ENCODE measurements at places on chromosomes 1 and 21.

- DNase-seq = peak; percentile 34
- no peaks in the 10 kb centered on the region for H3K27me3 ChIP-seq
- H3K4me3 ChIP-seq = no peak overlapping the region
- peaks cover 25% of the 10 kb centered on the region for H3K4me1 ChIP-seq
- H3K36me3 ChIP-seq = peaks cover 2% of the 10 kb centered on the region
- no peak overlapping the region for H3K27ac ChIP-seq
Observed at GRCh38 chr1:234774971-234775370, 165.0 kb upstream of the IRF2BP2 start.

DNA sequence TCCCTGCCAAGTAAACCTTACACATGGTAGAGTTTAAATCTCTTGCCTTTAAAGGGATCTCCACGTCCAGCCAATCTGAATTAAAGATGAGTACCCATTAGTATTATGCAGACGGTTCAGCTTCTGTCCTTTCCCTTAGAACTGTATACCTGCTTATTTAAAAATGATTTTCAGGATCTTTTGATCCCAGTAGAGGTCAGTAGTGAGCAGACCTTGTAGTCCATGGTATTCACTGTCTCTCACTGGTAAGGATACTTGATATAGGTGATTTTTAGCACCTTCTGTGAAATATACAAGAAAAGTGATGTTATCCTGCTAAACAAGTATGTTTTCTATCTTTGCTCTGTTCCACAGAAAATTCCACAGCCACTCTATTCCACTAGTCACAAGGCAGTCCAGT, 1211.6 kb upstream of the ADGRL4 start:
- no peak overlapping the region for H3K4me3 ChIP-seq
- no peak for DNase-seq
- no peaks in the 10 kb centered on the region for H3K36me3 ChIP-seq

GRCh38 chr1:115811140-115811828, 29.6 kb downstream of the NHLH2 start:
- H3K4me3 ChIP-seq = no peak overlapping the region
- peaks cover 1% of the 10 kb centered on the region for H3K4me1 ChIP-seq
- no peak for DNase-seq

DNA sequence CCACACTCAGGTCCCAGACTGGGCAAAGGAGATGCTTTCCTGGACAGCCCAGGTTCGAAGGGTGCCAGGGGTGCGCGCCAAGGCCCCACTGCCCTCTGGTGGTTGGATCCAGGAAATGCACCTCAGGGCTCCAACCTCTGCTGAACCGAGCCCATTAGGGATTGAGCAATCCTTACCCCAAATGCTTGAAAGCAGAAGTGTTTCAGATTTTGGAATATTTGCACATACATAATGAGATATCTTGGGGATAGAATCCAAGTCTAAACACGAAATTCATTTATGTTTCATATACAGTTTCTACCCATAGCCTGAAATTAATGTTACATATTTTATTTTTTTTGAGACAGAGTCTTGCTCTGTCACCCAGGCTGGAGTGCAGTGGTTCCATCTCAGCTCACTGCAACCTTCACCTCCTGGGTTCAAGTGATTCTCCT, 57.4 kb downstream of the SLC9A1 start:
- DNase-seq = peak; percentile 85
- H3K27me3 ChIP-seq = no peaks in the 10 kb centered on the region
- no peaks in the 10 kb centered on the region for H3K36me3 ChIP-seq
- no peak overlapping the region for H3K27ac ChIP-seq

DNA sequence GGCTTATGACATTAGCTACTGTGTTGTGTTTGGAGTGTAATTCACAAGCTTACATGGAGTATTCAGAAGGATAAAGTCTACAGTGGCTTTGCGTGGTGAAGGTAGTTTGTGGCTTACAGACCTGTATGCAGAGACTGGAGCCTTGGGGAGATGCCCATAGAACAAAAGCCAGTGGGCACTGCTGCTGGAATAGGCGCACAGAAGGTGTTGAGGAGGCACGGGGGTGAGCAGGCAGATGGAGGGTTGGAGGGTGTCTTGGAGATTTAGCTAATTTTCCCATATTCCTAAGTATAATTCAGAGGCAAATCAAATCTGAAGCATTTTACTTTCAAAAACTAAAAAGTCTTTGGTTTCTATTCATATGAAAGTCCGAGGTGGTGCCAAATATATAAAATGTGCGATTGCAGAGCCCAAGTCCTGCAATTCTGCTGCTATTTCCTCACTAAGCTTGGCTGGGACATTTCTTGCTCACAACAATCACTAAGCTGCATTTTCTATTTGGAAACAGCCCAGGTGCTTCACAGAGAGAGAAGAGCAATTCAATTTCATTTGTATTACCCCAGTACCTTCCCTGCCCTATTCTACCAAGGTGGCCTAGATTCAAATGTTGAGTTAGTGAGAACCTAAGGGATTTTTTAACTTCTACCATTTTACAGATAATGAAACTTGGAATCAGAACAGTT, 48.5 kb downstream of the FH start:
- H3K36me3 ChIP-seq = no peaks in the 10 kb centered on the region
- H3K4me1 ChIP-seq = no peaks in the 10 kb centered on the region
- no peak overlapping the region for H3K4me3 ChIP-seq
- H3K27me3 ChIP-seq = peaks cover 9% of the 10 kb centered on the region
- no peak for DNase-seq
- no peak overlapping the region for H3K27ac ChIP-seq

GRCh38 chr1:93845538-93846205, 33.3 kb downstream of the DNTTIP2 start:
- no peak for DNase-seq
- no peaks in the 10 kb centered on the region for H3K36me3 ChIP-seq
- peak overlapping the region; percentile 93 for H3K27ac ChIP-seq
- peaks cover 19% of the 10 kb centered on the region for H3K4me1 ChIP-seq
- peaks cover 2% of the 10 kb centered on the region for H3K27me3 ChIP-seq
- peak overlapping the region; percentile 88 for H3K4me3 ChIP-seq

DNA sequence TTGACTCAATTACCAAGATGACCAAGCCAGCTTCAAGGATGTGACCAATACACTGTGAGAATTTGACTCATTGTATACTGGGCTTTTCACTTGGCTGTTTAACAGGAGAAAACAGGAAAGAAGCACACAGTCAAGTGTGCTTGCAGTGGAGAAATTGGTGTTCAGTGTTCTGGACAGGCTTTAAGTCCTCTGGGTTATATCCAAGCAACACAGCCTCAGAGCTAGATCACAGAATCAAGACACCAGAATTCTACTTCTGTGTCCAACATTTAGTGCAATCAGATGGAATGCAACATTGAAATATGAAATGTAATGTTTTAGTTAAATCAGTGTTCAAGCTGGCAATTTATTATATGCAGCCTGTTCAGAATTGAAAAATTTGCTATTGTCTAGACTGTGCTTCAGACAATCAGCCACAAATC, 694.4 kb downstream of the LTN1 start:
- H3K4me3 ChIP-seq = no peak overlapping the region
- H3K4me1 ChIP-seq = no peaks in the 10 kb centered on the region
- no peak overlapping the region for H3K27ac ChIP-seq
- no peak for DNase-seq
- H3K36me3 ChIP-seq = no peaks in the 10 kb centered on the region

DNA sequence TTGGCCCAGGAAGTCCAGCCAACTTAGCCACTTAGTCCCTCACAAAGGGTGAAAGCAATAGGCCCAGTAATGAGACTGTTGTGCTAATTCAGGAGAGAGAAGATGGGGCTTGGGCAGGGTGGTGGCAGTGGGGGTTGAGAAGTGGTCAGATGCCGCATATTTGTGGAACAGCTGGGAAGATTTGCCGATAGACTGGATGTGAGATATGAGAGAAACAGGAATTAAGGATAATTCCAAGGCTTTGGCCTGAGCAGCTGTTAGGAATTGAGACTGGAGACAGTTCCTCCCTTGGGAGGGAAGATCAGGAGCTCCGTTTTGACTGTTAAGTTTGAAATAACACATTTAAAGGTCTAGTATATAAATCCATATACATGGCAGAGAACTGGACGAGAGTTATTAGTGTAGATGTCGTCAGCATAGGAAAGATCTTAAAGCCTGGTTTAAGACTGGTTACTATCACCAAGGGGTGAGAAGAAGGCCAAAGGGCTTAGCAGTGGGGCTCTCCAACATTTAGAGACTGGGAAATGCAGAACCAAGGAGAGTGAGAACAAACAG, 323.7 kb upstream of the FAM78B start:
- peaks cover 5% of the 10 kb centered on the region for H3K4me1 ChIP-seq
- peaks cover 2% of the 10 kb centered on the region for H3K27me3 ChIP-seq
- DNase-seq = no peak
- no peak overlapping the region for H3K27ac ChIP-seq

GRCh38 chr21:30605968-30606367, 5.1 kb downstream of the KRTAP22-1 start:
- no peaks in the 10 kb centered on the region for H3K27me3 ChIP-seq
- H3K36me3 ChIP-seq = no peaks in the 10 kb centered on the region
- H3K4me1 ChIP-seq = no peaks in the 10 kb centered on the region
- no peak overlapping the region for H3K27ac ChIP-seq

DNA sequence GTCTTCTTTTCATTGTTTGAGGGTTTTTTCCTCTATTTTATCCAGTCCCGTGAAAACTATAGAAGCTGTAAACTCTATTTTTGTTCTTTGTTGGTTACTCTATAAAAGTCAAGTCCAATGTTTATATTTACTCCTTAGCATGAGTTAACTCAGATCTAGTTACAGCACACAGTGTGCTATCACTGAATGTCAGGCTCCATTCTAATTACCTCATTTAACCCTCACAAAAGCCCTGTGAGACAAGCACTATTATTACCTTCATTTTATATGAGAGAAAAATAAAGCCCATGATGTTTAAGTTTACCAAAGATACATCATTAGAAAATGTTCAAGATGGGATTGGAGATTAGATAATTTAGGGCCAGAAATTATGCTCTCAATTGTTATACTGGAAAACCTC, 251.4 kb upstream of the SNX7 start:
- H3K27ac ChIP-seq = no peak overlapping the region
- no peaks in the 10 kb centered on the region for H3K27me3 ChIP-seq
- H3K4me3 ChIP-seq = no peak overlapping the region
- no peak for DNase-seq

- H3K4me1 ChIP-seq = no peaks in the 10 kb centered on the region
- H3K27me3 ChIP-seq = no peaks in the 10 kb centered on the region
- no peak for DNase-seq
- H3K27ac ChIP-seq = no peak overlapping the region
- no peaks in the 10 kb centered on the region for H3K36me3 ChIP-seq
Observed at GRCh38 chr1:56493826-56494225, 85.5 kb downstream of the PLPP3 start.
